ENCODE measurements at places on chromosomes 16 and 17.

DNA sequence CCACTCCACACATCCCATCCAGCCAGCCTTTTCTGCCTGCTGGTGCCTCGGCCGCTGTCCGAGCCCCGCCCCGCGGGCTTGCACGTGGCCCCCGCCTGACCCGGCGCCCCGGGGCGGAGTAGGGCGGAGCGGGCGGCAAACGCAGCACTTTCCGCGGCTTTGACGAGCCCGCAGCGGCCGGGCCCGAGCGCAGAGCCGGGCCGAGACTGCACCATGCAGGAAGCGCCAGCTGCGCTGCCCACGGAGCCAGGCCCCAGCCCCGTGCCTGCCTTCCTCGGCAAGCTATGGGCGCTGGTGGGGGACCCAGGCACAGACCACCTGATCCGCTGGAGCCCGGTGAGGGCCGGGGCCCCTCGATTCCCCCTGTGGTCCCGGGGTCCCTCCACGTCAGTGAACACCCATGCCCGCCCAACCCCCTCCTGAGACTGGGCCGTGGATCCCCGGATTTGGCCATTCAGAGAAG lies at the start of gene HSF4:
TSS of gene HSF4 (plus strand) at position 147 of the 463 bp plus-strand sequence. CDS start at position 214, 67 bp downstream.
- DNase-seq: no peak

DNA sequence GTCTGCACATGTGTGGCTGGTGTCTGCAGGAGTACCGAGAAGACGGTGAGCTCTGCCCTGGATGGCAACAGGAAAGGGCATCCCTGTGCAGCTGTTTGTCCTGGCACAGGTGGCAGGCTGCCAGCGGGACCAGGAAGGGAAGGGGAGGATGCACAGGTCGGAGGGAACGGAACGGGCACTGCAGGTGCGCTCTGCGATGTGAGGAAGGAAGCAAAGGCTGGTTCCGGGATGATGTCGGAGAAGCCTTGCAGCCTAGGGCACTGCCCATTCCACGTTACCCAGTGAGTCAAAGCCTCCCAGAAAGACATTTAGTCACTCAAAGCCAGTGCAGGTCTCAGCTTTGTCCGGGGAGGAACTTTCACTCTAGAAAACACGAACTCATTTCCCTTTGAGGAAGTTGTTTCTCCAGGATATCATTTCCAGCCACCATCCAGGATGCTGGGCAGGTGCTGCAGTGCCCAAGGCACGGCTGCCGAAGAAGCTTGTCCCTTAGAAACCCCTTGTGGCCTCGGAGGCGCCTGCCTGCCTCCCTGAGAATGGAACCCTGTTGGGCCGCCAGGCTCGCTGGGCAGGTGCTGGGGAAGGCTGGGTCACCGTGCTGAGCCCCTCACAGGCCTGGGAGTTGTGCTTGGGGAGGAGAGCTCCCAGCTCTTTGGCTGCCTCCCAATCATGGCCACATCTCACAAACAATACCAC lies 4.5 kb upstream of the TMEM235 start:
- DNase-seq: no peak

GRCh38 chr17:18248300-18248731 lies 10.2 kb downstream of the FLII start:
- peak; percentile 72 for DNase-seq

GRCh38 chr17:59165933-59166342 lies 10.4 kb downstream of the PRR11 start:
- DNase-seq: no peak

- no peak for DNase-seq
Observed at GRCh38 chr16:65002265-65002664, 119.6 kb downstream of the CDH11 start.

DNA sequence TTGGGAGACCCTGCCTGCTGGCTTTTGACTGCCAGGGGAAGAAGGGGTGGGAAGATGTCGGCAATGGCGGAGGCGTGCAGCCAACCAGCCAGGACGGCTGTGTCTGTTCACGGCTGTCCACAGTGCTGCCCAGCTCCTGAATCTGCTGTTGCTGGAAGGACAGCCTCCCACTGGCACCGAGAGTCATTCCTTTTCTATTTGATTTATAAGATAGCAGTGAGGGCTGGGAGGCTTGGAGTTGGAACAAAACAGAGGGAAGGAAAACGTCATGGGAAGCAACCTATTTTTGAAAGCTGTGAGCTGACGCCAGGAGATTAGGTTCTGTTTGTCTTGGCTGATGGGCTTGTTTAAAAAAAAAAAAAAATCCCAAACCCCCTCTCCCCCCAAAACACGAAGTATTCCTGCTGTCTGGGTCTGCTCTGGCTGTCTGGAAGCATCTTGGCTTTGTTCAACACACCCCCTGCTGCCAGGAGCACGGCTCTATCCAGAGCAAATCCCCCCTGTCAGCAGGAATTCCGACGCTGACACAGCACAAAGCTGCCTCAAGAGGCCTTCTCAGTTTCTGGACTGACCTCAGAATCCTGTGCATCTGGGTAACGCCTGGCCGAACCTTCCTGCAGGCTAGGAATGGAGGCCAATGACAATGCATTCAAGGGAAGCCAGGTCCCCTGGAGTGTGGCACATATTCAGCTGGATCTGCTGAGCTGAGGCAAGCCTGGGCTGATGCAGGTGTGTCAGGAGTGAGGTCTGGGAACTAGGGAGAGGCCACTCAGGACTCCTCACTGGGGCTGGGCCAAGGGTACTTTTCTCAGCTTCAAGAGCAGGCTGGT lies 41.0 kb upstream of the SREBF1 start:
- DNase-seq: no peak
